ENCODE measurements at places on chromosomes 5 and 9. TPM values are rescaled to one million over a fixed set of nuclear protein-coding genes. Genes with fewer than 3 reads are reported as not detected.

PTGDS gene
- total RNA-seq = 4.8 TPM

PCDH12 gene
- total RNA-seq = 1.2 TPM

PDCD1LG2 gene
- 8.2 TPM for total RNA-seq

UBE2QL1 gene
- total RNA-seq = not detected
